ENCODE measurements at places on chromosomes 5 and 9.

GRCh38 chr5:71011194-71011792 is 13.8 kb downstream of the NAIP start:
- DNase-seq: no peak

GRCh38 chr5:120260651-120261050 is 203.4 kb upstream of the PRR16 start:
- DNase-seq: no peak

GRCh38 chr5:34867660-34868059 is 28.7 kb downstream of the TTC23L start:
- DNase-seq: no peak

DNA sequence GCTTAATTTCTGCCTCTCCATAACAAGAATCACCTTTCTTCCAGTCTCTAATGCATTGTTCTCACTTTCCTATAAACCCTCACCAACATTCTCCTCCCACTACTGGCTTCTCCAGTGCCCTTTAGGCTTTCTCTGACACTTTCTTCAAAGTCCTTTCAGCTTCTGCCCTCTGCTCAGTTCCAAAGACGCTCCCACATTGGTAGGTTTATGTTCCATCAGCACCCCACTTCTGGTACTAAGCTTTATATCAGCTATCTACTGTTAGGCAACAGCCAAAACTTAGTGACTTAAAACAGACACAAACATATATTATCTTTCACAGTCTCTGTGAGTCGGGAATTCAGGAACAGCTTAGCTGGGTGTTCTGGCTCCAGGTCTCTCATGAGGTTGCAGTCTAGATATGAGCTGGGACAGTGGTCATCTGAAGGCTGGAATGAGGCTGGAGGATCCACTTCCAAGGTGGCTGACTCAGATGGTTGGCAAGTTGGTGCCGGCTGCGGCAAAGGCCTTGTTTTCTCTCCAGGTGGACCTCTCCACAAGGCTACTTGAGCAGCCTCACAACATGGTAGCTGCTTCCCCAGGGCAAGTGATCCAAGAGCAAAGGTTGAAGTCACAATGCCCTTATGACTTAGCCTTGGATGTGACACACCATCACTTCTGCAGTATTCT is 37.4 kb downstream of the BOD1 start:
- no peak for DNase-seq

- no peak for DNase-seq
Observed at GRCh38 chr9:5801739-5802113, 31.2 kb downstream of the ERMP1 start.

GRCh38 chr9:8436786-8437185 is 637.2 kb upstream of the DMAC1 start:
- no peak for DNase-seq

GRCh38 chr5:2817031-2817603 is 65.6 kb upstream of the IRX2 start:
- DNase-seq: no peak

DNA sequence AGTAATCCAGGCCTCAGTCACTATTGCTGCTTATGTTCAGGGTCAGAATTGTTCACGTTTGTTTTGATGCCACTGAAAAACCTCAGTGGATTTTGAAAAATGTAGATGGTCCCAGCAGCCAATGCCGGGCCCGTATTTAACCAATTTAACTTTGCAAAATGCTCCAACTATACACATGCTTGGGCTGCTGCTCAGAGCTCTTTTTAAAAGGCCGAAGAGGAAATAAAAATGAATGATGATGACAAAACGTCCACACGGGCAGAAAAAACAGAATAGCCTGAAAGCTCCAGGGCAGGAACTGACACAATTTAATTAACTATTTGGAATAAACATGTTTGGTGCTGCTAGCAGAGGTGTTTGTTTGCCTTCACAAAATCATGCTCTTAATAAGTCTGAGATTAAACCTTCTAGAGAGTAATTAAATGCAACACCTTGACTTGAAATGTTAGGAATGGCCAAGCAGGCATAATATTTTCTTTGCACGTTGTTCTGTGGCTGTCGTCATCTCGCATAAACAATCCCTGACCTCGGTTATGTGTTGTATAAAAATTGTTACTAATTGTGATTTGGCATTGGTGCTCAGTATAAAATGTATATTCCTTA is 152.7 kb downstream of the SLIT3 start:
- no peak for DNase-seq

- DNase-seq: no peak
Observed at GRCh38 chr5:116778032-116778431, 203.4 kb upstream of the SEMA6A start.

- peak; percentile 38 for DNase-seq
Observed at GRCh38 chr9:4983601-4984165, 1.4 kb upstream of the JAK2 start.

GRCh38 chr5:68277431-68277830 is 61.9 kb downstream of the PIK3R1 start:
- no peak for DNase-seq

DNA sequence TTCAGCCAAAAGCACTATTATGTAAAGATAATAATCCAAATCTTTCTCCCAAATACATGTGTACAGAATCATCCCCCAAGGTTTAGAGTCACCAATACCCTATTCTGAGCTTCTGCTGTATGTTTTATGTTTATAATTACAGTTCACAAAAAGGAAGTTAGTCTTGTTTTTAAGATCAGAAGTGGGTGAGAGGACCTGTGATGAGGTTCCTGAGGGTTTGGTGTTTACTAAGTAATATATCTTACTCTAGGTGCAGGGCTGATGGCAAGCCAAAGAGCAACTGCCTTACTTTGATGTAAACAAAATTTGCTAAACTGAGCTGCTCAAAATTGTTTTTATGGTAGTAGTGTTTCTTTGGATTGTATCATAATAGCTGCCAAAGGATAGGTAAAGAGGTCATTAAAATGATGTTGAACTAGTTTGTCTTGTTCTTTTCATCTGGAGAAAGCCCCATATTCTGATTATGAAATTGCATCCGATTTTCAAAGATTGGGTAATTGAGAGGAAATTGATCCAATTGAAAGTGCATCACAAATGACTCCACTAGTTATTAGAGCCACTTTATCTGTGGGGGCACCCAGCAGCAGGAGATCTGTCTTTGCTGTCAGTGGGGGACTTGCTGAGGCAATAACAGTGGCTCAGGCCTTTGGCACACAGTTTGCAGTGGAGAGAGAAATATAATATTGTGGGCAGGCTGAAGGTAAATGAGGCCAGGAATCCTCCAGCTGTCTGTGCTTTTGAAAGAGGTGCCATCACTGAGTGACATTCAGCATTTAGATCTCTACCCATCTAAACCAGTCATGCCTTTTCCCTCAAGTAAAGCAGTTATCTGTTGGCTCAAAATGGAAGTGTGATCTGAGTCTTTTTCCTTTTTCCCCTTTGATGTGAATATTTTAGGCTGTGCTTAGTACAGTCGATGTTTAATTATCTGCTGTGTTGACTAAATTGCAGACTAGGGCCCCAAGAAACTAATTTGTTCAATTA is 14.1 kb downstream of the TRIM32 start:
- no peak for DNase-seq

- peak; percentile 22 for DNase-seq
Observed at GRCh38 chr9:131618071-131618479, 72.8 kb downstream of the PRRT1B start.

DNA sequence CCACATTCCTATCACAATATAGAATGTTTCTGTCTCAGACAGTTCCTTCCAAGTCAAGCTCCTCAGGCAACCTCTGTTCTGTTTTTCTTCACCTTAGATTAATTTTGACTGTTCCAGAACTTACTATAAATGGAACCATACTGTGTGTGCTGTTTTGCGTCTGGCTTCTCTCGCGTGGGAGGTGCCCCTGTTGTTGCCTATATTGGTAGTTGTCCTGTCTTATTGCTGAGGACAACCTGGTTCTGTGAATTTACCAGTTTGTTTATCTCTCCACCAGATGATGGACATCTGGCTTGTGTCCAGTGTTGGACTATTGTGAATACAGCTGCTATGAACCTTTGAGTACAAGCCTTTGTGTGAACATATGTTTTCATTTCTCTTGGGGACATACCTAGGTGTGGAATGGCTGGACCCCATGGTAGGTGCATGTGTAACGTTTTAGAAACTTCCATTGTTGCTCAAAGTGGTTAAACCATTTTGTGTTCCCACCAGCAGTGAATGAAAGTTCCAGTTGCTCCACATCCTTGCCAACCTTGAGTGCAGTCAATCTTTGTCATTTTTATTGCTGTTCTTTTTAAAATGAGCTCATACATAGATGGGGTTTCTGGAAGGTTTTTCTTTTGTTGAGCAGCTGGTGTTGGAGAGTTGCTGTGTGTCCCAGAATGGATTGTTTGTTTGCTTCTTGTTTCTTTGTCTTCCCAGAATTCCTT is 18.1 kb downstream of the HMCN2 start:
- DNase-seq: no peak

DNA sequence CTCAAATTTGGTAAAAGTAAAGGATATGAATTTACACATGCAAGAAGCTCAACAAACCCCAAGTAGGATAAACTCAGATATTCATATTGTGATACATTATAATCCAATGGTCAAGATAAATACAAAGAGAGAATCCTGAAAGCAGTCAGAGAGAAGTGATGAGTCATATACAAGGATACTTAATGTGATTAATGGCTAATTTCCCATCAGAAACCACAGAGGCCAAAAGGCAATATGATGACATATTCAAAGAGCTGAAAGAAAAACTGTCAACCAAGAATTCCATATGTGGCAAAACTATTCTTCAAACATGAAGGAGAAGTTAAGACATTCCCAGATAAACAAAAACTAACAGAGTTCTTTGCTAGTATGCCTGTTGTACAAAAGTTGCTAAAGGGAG is 19.5 kb upstream of the IRF1 start:
- DNase-seq: peak; percentile 97

GRCh38 chr9:107539427-107540163 is 50.0 kb upstream of the KLF4 start:
- DNase-seq: peak; percentile 19

DNA sequence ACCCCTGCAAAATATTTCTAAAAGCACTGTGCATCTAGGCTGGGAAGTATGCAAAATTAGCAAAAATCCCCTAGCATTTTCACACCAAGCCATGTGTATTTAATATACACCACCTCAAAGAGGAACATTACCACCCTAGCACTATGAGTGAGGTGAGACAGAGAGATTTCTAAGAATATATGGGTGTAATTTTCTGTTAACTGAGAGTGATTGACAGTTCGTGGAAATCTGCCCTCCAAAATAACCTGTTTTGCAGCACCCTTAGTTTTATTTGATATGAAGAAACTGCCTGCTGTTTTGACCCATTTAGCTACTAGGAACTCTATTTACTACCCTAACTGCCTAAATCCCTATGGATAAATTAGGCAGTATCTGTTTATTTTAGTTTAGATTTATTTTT is 64.2 kb upstream of the CDKN2B start:
- DNase-seq: no peak

DNA sequence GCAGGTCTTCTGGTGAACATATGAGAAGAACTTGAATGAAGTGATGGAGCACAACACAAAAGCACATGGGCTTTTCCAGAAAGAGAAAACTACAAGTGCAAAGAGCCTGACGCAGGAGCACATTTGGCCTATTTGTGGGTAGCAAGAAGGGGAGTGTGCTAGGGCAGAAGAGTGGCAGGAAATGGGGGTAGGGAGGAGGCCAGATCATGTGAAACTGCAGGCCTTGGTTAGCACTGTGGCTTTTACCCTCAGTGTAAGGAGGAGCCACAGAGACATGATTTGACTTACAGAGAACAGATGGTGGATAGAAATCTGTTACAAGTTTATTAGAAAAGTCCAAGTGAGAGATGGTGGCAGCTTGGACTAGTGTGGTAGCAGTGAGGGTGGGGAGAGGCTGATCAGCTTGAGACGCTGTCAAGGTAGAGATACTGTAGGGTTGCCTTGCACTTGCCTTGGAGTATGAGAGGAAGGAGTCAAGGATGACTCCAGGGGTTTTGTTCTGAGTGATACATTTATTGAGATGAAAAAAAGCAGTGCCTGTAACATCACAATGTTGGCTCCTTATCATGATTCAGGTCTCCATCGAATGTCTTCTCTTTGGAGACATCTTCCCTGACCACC is 126.7 kb downstream of the PPP2R2B start:
- no peak for DNase-seq

DNA sequence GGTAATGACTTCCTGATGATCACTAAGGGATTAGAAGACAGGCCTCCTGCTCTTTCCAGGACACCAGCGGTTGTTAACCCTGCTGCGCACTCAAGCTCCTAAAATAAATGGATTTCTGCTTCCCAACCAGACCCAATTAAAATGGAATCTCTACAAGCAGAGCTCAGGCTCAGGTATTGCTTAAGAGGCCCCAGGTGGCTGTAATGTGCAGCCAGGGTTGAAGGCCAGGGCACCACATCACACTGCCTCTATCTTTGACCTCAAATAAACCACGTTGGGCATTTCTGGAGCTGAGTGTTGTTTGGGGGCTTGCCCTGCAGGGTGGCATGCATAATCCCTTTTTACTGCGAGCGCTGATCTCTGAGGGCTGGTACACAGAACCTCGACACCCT is 108.0 kb downstream of the FBXO38 start:
- no peak for DNase-seq

- no peak for DNase-seq
Observed at GRCh38 chr9:100619194-100619593, 41.3 kb downstream of the CAVIN4 start.

- peak; percentile 53 for DNase-seq
Observed at GRCh38 chr5:73367650-73368049, 80.9 kb downstream of the FOXD1 start.

- no peak for DNase-seq
Observed at GRCh38 chr5:180313677-180314505, 22.0 kb upstream of the MAPK9 start.

DNA sequence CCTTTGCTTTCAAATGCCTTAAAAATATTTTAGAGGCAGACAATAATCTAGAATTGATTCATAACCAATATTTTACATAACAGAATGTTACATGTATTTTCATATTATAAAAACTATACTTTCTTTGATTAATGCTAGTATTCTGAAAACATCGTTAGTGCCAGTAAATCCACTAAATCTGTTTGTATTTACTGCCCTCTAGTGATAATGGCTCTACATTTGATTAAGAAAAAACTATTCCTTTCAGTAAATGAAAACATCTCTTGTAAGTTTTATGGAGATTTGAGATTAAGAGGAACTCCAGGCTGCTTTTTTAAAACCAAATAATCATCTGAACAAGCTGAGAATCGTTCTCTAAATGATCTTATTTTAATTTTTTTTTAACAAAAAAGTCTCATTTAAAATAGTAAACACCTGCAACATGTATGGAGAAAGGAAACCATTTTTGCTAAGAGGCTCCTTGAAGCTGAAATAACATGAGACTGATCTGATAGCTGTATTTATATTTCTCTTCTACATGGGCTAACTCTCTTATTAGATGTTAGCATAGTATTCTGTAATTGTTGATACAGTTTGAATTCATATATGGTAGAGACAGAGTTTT is 424.7 kb downstream of the RAB3C start:
- DNase-seq: peak; percentile 37
